ENCODE measurements at places on chromosomes 16 and 17. TPM values are rescaled to one million over a fixed set of nuclear protein-coding genes. Genes with fewer than 3 reads are reported as not detected.
A peak's percentile ranks its signal among the peaks of the same experiment; 100 is the strongest.

Gene CAPNS2
- 1.4 TPM for total RNA-seq

Gene GAS7
- total RNA-seq = 0.05 TPM

DNA sequence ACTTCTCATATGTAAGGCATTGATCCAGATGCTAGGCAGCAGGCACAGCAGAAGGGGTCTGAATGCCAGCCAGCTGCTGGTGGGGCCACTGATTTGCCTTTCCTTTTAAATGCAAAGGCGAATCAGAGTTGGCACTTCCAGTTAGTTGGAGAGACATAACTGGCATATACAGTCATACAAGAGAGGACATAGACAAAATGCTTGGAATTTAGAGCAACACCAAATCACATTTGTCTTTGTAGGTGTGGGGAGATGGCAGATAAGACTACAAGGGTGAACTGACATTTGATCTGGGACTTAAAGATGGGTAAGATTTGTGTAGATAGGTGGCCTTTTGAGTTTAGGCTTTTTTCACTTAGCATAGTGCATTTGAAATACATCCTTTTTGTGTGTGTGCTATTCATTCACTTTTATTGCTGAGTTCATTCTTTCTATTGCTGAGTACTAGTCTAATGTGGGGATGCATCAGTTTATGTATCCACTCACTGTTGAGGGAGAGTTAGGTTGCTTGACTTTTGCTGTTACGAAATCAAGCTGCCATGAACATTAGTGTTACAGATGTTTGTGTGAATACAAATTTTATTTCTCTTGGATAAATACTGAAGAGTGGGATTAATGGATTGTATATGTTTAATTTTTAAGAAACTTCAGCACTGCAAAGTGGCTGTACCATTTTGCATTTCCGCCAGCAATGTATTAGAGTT, 74.1 kb downstream of the SPECC1 start:
- DNase-seq = no peak
- no peak overlapping the region for H3K4me3 ChIP-seq
- no peaks in the 10 kb centered on the region for H3K36me3 ChIP-seq
- peak overlapping the region; percentile 48 for H3K27ac ChIP-seq

- H3K27ac ChIP-seq = no peak overlapping the region
- no peaks in the 10 kb centered on the region for H3K4me1 ChIP-seq
- H3K4me3 ChIP-seq = no peak overlapping the region
- H3K27me3 ChIP-seq = no peaks in the 10 kb centered on the region
These were observed 12.9 kb downstream of the P2RX5 start for GRCh38 chr17:3683054-3683511.

- peak overlapping the region; percentile 73 for H3K4me3 ChIP-seq
- H3K4me1 ChIP-seq = peaks cover 39% of the 10 kb centered on the region
- peaks cover 2% of the 10 kb centered on the region for H3K36me3 ChIP-seq
- peak overlapping the region; percentile 95 for H3K27ac ChIP-seq
- no peaks in the 10 kb centered on the region for H3K27me3 ChIP-seq
- no peak for DNase-seq
These were observed 14.2 kb downstream of the NAA60 start for GRCh38 chr16:3457434-3458252.

- no peaks in the 10 kb centered on the region for H3K4me1 ChIP-seq
- H3K4me3 ChIP-seq = no peak overlapping the region
- no peaks in the 10 kb centered on the region for H3K27me3 ChIP-seq
- H3K36me3 ChIP-seq = no peaks in the 10 kb centered on the region
These were observed 9.1 kb upstream of the ANKFN1 start for GRCh38 chr17:56144223-56144622.

- H3K4me3 ChIP-seq = no peak overlapping the region
- DNase-seq = no peak
- H3K4me1 ChIP-seq = no peaks in the 10 kb centered on the region
- H3K27me3 ChIP-seq = no peaks in the 10 kb centered on the region
- no peaks in the 10 kb centered on the region for H3K36me3 ChIP-seq
These were observed 29.7 kb downstream of the NME3 start for GRCh38 chr16:1741553-1742165.

GRCh38 chr16:30472328-30472942, at the start of gene ITGAL:
TSS of gene ITGAL (plus strand) at chr16:30472742. CDS start at chr16:30472838, 96 bp downstream.
- no peaks in the 10 kb centered on the region for H3K36me3 ChIP-seq
- no peak within 1 kb of the TSS for H3K4me3 ChIP-seq
- no peak within 1 kb of the TSS for H3K27ac ChIP-seq

DNA sequence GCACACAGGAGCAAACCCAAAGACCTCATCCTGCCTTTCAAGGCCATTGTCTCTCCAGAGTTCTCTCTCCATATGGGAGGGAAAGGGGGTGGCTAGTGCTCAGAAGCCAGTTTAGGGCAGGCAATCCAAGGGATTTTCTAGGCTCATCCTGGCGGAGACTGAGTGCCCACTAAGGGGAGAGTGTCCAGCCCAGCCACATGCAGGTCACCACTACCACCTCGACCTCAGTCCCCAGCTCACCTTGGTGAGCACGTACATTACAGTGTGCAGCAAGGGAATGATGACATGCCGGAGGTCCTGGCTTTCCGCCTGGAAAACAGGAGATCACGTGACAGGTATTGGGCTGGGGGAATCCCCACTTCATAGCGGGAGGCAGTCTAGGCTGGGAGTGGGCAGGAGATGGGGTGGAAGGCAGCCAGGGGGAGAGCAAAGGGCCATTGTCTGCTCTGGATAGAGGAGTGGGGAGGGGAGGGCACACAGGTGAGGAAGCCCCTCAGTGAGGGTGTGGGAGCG, 29.9 kb downstream of the PIK3R6 start:
- no peaks in the 10 kb centered on the region for H3K27me3 ChIP-seq
- no peaks in the 10 kb centered on the region for H3K36me3 ChIP-seq
- H3K27ac ChIP-seq = no peak overlapping the region
- H3K4me1 ChIP-seq = no peaks in the 10 kb centered on the region
- no peak for DNase-seq
- no peak overlapping the region for H3K4me3 ChIP-seq

DNA sequence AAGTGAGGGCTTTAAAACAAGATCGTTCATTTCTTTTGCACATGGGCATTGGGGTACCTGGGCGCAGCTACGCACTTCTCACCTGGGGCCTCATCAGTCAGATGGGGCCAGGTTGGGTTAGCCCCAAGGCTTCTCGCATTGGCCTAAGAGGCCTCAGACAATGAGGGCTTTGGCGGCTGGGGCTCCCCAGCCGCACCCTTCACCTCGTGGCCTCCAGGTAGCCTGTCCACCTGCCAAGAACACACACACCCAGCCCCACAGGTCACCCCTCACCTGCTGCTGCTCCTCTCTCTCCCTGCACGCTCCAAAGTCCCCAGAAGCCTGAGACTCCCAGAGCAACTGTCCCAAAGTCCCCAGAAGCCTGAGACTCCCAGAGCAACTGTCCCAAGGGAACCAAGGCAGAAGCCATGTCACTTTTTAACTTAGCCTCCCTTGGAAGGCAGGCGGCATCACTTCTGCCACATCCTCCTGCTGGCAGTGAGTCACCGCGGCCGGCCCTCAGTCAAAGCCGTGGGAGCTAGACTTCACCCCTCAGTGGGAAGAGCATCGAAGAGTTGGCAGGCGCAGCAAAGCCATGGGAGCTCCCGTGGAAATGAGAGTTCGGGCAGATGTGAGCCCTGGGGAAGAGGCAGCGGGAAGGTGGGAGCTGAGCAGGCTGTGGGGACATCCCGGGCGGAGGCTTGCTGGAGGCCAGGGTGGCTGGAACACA, 78.9 kb upstream of the PLCG2 start:
- no peaks in the 10 kb centered on the region for H3K27me3 ChIP-seq
- H3K4me1 ChIP-seq = peaks cover 4% of the 10 kb centered on the region
- H3K4me3 ChIP-seq = no peak overlapping the region
- no peak overlapping the region for H3K27ac ChIP-seq
- DNase-seq = no peak

Data from Panc1 (cell line).